ENCODE measurements at places on chromosomes 4 and X.

DNA sequence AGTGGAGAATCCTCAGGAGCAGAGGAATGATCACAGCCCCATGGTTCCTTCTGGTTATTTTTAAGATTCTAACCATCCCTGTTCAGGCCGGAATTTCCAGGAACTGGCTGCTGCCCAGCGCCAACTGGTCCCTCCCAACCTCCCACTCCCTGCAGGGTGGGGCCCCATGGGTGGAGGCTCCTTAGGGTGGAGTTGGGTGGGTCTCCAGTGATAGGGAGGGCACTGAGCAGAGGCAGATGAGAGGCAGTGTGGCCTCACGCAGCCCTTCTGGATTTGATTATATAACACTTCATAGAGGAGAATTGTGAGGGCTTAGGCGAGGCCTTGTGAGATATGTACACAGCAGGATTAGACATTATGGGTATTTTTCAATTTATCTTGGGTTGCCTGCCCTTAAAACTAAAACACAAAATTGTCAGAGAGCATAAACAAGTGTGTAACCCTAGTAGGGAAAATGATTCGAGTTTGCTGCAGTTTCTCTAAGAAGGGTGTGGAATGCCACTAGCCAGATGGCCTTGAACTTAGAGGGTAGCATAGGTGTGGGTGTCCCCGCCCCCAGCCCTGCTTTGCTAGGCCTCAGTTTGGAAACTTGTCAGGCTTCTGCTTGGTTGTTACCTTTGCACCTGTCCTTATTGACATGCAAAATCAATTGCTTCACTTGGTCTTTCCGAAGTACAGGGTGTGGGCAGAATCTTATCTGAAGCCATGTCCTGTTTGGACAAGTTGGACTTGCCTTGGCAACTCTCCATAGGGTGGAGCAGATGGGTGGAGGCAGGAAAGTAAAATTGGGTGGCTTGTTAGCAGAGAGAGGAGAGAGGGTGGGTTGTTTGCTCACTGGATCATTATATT, 9.4 kb downstream of the KLF3 start:
- peak; percentile 68 for DNase-seq

GRCh38 chr4:26135331-26135730, 185.5 kb upstream of the RBPJ start:
- DNase-seq: no peak

- no peak for DNase-seq
Observed at GRCh38 chrX:148372925-148373324, 127.5 kb upstream of the AFF2 start.

DNA sequence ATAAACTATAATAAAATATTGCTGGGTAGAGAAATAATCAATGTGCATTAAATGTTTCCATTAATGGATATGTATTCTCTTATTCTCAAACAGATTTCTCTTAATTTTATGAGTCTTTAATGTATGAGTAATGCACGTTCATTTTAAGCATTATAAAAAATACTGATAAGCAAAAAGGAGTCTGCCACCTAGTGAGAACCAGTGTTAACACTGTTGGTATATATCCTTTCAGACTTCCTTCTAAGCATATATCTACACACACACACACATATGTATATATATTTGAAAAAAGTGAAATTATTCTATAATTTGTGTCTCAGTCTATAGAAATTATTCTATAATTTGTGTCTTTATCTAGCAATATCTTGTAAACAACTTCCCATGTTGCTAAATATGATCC, 49.9 kb upstream of the MTMR1 start:
- DNase-seq: no peak

DNA sequence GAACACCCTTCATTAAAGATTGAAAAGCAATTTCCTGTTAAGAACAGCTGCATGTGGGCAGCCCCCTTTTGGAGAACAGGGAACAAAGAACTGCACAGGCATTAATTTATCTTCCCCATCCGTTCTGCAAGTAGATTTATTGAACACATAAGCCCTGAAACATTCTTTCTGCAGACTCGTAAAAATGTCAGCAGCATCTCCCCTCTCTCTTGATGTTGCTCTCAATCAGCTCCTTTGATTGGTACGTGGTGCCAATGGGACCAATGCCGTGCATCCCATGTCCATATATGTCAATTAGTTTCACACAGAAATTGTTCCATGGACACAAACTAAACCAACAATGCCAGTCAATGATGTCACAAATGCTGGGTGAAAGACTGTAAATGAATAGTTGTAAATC, 228.5 kb upstream of the RASGEF1B start:
- no peak for DNase-seq
